ENCODE measurements at places on chromosomes 5 and 9.

GRCh38 chr9:75422944-75423522 is 334.7 kb downstream of the OSTF1 start:
- no peak for DNase-seq

DNA sequence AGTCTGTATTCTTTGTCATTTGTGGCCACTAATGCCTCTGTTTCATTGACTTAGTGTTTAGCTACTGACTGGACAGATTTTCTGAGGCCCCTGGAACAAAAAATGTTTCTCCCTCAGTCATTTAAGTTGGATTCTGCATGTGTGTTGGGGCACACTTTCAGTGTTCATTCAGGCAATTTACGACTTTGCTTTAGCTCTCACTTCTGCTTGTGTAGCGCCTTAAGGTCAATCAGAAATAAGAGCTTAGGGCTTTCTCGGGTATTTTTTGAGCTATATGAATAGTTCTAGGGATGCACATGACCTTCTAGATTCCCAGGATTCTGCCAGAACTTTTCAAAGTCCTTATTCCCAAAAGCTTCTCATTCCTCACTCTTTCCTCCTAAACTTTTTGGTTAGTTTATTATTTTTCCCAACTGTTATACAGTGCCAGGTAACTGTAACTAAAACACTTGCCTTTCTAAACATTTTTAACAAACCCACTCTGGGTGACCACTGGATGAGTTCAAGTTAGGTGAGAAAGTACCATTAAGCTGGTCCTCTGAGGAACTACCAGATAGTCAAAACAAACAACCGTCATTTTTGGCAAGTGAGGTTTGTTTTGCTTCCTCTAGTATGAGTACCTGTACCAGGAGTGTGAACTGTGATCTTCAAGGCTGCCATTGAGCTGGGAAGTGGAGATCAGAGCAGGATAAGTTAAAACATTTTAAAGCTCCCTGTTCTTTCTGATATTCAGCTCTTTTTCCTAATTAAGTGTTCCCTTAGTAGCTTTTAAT is 571.3 kb upstream of the TLE4 start:
- no peak for DNase-seq

DNA sequence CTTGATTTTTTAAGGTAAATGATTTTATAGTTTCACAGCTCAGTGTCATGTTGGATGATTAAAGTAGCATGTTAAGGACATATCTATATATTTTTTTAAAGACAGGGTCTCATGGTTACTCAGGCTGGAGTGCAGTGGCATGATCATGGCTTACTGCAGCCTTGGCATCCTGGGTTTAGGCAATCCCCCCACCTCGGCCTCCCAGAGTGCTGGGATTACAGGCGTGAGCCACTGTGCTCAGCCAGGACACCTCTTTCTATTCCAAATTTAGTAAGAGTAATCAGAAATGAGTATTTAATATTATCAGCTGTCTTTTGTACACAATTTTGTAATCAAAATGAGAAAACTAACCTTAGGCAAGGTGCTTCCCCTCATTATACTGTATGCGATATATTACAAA is 38.6 kb upstream of the LRRTM2 start:
- no peak for DNase-seq

GRCh38 chr9:125985998-125986655 is 239.0 kb downstream of the PBX3 start:
- DNase-seq, result no peak

GRCh38 chr9:30584559-30584958 is 1799.9 kb upstream of the ACO1 start:
- no peak for DNase-seq

GRCh38 chr9:71793386-71794105 is 25.2 kb upstream of the CEMIP2 start:
- DNase-seq, result no peak

- DNase-seq, result no peak
These were observed 412.2 kb upstream of the CDH9 start for GRCh38 chr5:27450607-27451006.

DNA sequence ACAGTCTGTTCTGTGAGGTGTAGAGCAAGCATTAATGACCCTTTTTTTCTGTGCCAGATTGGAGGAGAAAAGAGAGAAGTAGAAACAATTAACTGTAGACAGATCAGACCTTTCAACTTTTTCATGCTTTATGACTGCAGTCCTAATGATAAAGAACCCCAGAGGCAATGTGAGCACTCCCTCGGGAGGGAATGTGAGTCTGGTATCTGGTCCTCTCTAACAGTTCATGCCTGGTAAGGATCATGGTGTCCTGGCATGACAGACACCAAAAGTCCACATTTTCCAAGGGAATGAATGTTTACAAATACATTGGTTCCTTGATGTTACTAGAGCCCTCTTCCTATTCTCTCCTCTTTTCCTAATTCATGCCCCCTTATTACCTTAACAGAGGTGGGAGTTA is 70.3 kb downstream of the MTAP start:
- no peak for DNase-seq

DNA sequence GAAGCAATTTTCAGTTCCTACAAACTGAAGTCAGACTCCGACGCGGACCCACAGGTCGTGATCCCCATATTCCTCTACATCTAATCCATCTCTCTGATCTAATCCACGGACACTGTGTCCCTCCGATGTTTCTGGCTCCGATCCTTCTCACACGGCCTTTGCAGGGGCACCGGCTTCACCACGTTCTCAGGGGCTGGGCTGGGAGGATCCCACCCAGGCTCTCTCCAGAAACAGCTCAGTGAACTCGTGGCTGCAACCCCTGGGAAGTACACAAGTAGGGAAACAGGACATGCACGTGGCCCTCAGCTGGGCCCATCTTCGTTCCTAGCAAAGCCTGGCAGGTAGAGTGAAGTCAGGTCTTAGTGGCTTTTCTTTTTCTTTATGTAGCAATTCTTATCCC is 49.1 kb upstream of the OLFM1 start:
- DNase-seq, result no peak

- peak; percentile 20 for DNase-seq
These were observed 47.8 kb upstream of the CD180 start for GRCh38 chr5:67244345-67244793.

DNA sequence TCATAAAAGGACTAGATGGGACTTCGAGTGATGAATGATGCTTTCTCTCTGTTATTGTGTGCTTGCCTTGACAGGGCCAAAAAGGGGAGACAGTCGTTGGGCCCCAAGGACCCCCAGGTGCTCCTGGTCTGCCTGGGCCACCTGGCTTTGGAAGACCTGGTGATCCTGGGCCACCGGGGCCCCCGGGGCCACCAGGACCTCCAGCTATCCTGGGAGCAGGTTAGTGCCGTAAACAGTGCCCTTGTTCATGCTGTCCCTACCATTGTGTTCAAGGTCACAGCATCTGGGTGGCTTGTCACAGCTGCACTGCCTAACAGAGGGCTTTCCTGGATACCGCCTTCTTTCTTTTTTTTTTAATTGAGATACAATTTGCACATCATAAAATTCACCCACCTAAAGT is 48.7 kb upstream of the TGFBR1 start:
- DNase-seq, result no peak

DNA sequence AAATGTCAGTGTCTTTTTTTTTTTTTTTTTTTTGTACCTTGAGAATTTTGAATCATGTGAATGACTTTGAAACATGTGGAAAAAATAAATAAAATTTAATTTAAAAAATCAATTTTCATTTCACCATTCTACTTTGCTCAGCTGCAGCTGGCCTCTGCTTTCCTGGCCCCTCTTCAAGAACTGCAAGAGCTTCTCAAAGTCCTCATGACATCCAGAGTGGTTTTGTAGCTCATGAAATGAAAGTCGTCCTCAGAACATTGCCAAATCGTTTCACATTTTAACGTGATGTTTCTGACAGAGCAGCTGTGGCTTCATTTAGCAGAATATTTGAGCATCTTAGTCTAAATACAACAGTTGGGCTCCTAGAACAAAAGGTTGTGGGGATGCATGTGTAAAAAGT is 47.9 kb upstream of the TMEM215 start:
- DNase-seq, result no peak

DNA sequence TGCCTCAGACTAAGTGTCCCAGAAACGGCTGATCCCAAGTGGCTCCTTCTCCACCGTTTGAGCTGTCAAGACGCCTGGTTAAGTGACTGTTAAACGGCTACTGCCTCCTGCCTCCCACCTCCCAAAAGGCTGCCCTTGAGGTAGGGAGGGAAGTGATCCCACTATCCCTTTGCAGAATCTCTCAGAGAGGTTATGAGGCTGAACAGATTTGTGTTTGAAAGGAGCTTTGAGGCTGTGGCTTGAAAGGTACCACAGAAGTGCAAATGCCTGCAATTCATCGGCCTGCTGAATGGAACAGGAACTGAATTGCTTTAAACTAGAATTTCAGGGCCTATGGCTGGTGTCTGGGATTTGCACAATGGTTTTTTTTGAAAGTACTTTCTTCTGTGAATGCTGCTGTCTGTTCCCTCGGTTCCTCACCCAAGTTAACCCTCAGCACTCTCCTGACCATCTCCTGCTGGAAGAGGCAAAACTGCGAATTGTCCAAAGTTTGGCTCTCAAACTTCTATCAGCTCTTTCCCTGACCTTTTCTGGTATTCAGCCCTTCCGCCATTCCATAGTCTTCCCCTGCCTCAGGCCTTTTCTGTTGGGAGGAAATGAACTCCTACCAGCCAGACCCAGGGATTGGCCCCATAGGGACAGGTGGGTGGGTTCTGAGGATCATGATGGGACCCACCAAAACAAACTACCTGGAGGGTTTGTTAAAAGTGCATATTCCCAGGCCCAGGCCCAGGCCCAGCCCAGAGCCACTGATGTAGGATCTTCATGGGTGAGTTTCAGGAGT is 453.3 kb downstream of the KDM4C start:
- no peak for DNase-seq

- DNase-seq, result no peak
These were observed 790.8 kb downstream of the BRINP1 start for GRCh38 chr9:118578467-118578866.

DNA sequence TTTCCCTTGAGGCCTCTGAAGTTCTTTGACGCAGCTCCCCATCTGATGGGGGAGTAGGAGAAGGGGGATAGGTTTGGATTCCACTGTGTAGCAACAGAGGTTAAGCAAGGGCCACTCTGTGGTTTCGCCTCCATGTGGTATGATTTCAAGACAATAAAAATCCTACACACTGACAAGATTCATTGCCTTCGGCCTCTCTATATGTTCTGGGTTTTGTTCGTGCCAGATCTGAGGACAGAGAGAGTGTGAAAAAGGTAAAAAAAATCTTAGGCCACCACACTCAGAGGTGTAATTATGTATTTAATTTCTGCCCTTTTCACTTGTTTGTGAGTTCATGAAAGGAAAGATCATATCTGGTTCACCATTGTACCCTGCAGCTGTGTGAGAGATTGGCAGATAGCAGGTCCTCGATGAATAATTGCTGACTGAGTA is 715.2 kb upstream of the ZNF608 start:
- no peak for DNase-seq

DNA sequence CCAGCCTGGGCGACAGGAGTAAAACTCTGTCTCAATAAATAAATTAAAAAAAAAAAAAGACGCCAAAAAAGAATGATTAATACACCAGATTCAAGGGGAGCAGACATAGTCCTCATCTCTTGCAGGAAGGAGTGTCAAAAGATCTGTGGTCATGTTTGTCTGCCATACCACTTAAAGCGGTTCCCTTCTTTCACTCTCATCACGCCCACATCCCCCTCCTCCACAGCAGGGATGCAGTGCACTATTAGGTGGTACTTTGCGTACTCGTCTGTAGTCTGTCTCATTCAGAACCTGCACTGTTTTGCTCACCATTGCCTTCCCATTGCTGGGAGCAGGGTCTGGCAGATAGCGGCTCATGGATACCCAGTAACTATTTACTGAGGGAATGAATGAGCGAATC is 11.2 kb downstream of the CDHR2 start:
- DNase-seq, result no peak

- DNase-seq, result no peak
These were observed 343.3 kb upstream of the CDH9 start for GRCh38 chr5:27381686-27382085.

DNA sequence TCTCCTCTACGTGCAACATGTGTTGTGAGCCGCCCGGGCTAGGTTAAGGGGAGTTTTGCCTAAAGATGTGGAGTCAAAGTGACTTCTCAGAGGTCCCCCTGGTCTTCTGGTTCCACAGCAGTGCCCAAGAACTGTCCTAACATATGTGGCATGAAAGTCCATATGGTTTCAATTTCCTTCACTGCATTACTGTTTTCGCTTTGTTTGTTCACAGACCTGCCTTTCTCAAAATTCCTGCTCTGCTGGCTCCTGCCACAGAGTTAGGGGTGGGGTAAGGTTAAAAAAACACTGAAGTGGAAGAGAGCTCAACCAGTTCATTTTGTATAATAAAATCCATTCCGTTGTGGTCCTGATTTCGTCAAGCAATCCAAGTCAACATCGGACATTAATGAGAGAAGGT is 289.4 kb downstream of the DMAC1 start:
- DNase-seq, result no peak

GRCh38 chr9:17588395-17588794 is 9.5 kb downstream of the SH3GL2 start:
- DNase-seq, result no peak

DNA sequence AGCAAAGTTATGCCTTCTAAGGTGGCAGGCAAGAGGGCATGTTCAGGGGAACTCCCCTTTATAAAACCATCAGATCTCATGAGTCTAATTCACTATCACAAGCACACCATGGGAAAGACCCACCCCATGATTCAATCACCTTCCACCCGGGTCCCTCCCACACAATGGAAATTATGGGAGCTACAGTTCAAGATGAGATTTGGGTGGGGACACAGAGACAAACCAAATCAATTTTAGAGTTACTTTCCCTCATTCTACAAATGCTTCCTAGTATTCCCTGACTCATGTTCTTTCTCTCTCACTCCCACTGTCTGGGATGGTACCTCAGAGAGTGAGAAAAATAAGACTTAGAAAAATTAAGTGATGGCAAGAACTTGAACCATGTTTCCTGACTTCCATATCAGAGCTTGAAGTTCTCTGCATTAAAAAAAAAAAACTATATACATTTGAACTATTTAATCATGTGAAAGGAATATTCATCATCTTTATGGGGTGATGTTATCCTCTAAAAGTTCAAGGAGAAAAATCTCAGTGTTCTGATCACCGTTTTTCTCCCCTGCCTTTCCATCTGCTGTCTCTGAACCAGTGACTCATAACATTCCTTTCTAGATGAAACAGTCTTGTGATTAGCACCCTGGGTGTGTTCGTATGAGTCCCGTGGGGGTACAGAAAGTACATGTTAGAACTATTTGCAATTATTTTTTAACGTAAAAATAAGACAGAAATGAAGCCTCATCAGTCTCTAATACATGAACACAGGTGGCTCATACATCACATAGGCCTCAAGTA is 282.9 kb downstream of the SLF1 start:
- no peak for DNase-seq

- no peak for DNase-seq
These were observed 45.5 kb upstream of the HSPA9 start for GRCh38 chr5:138620663-138621224.

DNA sequence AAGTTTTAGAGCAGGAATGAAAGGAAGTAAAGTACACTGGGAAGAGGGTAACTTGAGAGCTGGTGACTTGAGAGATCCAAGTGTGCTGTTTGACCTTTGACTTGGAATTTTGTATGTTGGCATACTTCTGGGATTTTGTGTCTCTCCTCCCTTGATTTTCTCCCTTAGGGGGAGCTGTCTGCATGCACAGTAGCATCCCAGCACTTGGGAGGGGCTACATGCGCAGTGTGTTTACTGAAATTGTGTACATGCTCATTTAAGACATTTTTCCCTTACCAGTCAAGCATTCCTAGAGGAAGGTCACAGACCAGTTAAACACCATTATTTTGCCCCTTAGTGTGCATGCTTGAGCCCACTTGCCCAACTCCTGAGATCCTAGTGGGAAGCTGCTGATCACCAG is 120.1 kb downstream of the ZNF622 start:
- DNase-seq, result no peak

Measured in NCI-H1105 (cell line).